A172 (cell line): ENCODE measurements at places on chromosomes 13 and 19. TPM values are rescaled to one million over a fixed set of nuclear protein-coding genes. Genes with fewer than 3 reads are reported as not detected.

Gene CEACAM8
- total RNA-seq: not detected in 2 replicates

Gene ANKRD24
- total RNA-seq: 0.41 and 0.53 TPM in 2 replicates

- DNase-seq: no peak
Observed at GRCh38 chr19:54178581-54179261, 5.8 kb upstream of the TMC4 start.

GRCh38 chr19:18875726-18876125, 20.2 kb downstream of the CERS1 start:
- DNase-seq: no peak

DNA sequence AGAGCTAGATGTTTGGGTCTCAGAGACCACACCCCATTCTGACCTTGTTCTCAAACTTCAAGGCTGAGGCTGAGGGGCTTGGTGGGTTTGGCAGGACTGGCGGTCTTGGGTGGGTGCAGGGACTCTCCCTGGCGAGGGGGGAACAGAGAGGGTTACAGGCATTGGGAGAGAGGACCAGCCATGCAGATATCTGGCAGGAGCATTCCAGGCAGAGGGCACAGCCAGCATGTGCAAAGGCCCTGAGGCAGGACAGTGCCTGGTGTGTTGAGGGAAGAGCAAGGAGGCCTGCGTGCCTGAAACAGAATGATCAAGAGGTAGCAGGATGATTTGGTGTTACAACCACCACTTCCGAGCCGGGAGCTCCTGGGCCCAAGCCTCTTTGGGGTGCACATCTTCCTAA, 27.4 kb downstream of the NFILZ start:
- DNase-seq: no peak

Gene ZNF134
- total RNA-seq: 36.0 and 48.8 TPM in 2 replicates

- peak; percentile 38 for DNase-seq
Observed at GRCh38 chr13:29513002-29513980, 82.2 kb downstream of the SLC7A1 start.

- DNase-seq: no peak
Observed at GRCh38 chr19:19417046-19417445, 11.6 kb downstream of the GATAD2A start.

Gene ZNF729
- total RNA-seq: not detected in 2 replicates

GRCh38 chr19:51652266-51652665, 5.6 kb upstream of the SIGLEC14 start:
- no peak for DNase-seq

- no peak for DNase-seq
Observed at GRCh38 chr19:2805991-2806649, 13.5 kb upstream of the ZNF554 start.

DNA sequence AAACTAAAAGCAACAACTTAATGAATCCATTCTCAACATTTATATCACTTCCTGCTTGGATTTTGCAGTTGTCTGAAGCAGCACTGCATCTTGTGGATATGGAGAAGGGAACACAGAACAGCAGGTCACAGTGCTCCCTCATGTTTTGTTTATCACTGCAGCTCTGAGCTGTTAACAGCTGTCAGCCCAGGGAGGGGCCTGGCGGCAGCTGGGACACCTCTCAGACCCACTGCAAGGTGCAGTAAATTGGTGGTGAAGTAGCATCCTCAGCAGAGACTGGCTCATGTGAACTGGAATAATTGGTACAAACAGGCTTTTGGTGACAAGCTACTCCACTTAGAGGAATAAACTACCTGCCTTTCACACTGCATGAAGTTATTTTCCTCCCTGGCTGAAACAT, 170.4 kb downstream of the LIG4 start:
- no peak for DNase-seq

GRCh38 chr13:92224052-92224821, 825.8 kb downstream of the GPC5 start:
- DNase-seq: peak; percentile 94

GRCh38 chr19:23913931-23914330, 755 bp upstream of the ZNF726 start:
- DNase-seq: no peak

Gene OR7A5
- total RNA-seq: not detected in 2 replicates

Gene ZNF225
- 3.7 and 3.9 TPM in 2 replicates for total RNA-seq

- DNase-seq: no peak
Observed at GRCh38 chr19:33481863-33482262, 39.7 kb downstream of the PEPD start.

Gene SHISA2
- total RNA-seq: not detected in 2 replicates

- no peak for DNase-seq
Observed at GRCh38 chr19:38287604-38288003, 16.4 kb upstream of the C19orf33 start.

DNA sequence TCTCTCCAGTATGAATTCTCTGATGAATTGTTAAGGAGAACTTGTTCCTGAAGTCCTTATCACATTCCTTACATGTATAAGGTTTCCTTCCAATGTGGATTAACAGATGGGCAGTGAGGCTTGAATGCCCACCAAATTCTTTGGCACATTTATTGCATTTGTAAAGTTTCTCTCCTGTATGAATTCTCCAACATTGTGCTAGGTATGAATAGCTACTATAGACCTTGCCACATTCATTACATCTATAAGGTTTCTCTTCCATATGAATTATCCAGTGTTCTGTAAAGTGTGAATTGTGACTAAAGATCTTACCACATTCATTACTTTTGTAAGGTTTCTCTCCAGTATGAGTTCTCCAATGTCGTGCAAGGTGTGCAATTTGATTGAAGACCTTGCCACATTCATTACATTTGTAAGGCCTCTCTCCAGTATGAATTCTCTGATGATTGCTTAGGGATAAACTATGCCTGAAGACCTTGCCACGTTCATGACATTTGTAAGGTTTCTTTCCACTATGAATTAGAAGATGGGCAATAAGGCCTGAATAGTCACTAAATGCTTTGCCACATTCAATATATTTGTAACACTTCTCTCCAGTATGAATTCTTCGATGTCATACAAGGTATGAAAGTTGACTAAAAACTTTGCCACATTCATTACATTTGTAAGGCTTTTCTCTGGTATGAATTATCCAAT, 20.4 kb downstream of the ZNF578 start:
- no peak for DNase-seq

Gene ZNF112
- total RNA-seq: 8.3 and 9.5 TPM in 2 replicates

DNA sequence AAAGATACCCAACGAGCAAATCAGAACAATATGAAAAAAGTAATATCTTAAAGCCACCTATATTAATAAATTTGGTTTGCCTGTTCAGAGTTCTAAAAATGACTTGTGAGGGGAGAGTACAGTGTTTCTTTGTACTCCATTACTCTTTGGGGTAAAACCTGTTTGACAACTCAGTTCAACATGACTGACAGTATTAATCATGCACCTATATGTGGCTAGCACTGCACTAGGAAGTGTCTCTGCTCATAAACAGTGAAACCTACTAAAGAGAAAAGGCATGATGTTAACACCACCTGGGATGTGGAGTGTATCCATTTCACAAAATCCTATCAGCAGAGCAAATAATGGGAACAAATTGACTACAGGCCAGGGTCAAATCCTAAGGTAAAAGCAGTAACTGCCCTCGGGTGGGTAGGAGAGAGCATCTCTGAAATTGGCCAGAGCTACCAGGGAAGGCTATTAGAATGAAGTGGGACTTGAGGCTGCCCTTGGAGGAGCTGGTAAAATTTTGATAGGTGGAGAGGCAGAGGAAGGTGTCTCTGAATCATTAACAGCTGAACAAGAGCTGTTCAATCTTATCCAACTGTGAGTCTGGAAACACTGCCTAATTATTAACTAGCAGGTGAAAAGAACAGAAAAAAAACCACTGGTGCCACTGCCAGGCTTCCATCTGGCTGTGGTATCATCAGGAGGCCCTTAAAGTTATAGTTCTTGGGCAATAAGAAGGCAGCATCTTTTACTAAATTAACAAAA, 365.1 kb downstream of the DNAJC15 start:
- no peak for DNase-seq

Gene ZFP28
- total RNA-seq: 9.9 and 13.5 TPM in 2 replicates

- no peak for DNase-seq
Observed at GRCh38 chr13:46181377-46181839, 569 bp downstream of the LCP1 start.

Gene CYP2B6
- not detected in 2 replicates for total RNA-seq

- no peak for DNase-seq
Observed at GRCh38 chr13:70829748-70830147, 721.5 kb upstream of the KLHL1 start.

Gene PLEKHJ1
- 172 and 177 TPM in 2 replicates for total RNA-seq
